MV-4-11 (cell line): ENCODE measurements at places on chromosomes 4 and X.

DNA sequence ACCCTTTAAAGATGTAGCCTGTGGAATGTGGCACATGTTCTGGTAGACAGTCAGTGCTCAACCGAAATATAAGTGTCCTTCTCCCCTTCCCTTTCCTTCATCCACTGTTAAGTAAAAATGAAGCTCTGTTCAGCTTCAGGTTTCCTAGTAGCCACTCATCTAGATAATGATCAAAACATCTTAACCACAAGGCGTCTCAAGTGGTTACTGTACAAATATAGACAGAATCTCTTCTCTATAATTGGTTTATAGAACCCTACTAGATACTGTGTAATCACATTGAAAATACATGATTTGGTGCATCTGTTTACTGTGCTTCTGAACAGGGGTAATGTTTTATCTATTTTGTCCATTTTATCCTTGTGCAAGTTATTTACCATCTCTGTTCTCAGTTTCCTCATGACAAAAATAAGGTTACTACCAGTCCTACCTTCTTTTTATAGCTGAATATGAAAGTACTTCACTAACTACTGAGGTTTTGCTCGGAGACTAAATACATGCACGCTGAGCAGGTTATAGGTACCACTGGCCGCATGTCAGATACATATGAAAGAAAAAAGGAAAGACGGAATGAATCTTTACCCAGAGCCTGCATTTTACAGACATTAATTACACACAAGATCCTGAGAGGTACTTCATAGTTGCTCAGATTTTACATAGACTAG, 20.3 kb upstream of the SLC25A4 start:
- no peak for DNase-seq

DNA sequence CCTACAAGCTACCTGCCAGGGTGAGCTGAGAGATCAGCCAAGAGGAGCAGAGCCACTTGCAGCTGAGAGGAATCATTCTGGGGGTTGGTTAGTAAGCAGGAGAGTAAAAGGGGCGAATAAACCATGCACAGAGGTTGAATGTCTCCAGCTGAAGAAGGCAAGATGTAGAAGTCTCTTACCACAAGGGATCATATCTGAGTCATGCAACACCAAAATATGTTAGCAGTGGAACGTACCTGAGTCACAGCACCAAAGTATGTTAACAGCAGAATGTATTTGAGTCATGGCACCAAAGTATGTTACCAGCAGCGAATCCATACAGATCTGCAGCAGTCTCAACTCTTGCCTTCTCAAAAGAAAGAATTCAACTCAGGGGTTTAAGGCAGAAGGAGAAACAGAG, 29.9 kb downstream of the C4orf51 start:
- no peak for DNase-seq

DNA sequence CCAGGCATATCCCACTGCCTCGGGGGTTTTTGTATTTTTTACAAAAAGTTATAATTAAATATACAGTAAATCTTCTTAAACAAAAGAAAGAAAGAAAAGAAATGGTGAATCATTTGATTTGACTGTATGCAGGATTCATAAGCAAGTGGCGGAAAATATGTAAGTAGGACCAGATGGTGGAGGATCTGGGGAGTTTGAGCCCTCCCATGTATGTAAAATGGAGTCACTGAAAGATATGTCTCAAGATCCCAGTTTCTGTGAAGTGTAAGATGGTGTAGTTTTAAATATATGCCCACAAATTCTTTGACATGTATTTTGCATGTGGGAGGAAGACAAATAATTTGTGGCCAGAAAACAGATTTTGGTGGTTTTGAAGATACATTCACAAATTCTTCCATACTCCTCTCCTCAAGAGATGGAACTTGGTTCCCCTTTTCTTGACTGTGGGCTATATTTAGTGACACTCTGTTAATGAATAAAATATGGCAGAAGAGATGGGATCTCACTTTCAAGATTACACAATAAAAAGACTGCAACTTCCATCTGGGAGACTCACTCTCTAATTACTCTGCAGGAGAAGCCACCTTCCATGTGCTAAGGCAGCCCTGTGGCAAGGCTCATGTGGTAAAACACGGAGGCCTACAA, 133.6 kb upstream of the S100G start:
- DNase-seq, result peak; percentile 80

GRCh38 chr4:53189011-53189410, 176.8 kb downstream of the SCFD2 start:
- no peak for DNase-seq

DNA sequence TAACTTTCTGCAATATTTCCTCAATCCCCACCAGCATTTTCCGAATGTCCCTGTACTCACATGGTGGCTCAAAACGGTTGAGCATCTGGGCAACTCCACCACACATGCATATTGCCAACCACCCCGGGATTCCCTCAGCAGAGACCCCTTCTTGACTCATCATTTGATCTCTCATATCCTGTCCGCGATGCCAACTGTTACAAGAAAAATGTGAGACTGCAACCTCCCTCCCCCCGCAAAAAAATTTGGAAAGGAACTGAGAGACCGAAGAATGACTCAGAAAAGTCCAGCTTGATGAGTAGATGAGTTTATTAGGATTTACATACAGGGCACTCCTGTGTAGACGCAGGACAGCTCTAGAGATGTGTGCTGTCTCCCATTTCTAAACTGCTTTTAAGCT, 561.4 kb downstream of the ZIC3 start:
- DNase-seq, result no peak

DNA sequence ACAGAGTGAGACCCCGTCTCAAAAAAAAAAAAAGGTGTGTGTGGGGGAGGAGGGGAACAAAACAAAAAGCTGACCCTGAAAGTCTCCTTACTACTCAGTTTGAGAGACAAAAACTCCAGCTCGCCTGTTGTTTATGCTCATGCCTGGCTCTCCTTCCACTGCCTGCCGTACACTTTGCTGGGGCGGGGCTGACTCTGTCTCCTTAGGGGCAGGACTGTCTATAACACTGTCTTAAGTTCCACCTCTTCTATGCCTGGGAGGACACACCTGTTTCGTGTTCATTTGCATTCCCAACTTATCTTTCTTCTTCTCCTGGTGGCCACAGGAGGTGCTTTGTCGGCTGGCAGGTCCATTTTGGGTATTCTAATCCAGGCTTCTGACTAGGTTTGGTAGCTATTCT, 81.4 kb downstream of the MTNR1A start:
- DNase-seq, result no peak

DNA sequence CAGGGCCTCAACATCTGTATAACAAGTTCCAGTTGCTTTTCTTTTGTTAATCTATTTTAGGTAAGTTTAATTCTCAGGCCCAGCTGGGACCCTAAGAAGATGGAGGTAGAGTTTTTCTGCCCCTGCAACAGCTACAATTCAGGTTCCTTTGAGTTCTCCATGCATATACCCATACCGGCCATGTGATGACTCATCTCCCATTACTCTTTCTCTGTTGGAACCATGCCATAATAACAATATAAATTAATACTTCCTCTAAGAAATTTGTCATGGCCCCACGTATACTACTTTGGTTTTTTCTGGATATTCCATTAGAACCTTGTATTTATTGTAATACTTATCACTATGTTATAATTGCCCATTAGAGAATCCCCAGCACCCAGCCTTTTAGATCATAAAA, 1.3 kb upstream of the INTU start:
- no peak for DNase-seq

DNA sequence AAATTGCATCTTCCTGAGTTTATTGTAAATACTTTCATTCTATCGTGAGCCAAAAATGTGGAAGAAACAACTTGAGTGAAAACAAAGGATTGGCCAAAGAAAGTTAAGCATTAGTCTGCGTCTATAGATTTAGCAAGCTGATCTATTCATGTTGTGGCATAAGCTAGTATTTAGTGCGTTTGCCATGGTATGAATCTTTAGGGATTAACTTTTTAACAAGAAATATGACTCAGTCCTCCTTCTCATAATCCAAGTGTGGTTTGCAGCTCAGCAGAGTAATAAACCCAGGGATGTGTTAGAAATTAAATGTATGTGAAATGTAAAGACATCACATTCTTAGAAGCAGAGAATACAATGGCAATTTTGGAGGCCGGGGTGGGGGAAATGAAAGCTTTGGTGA, 1110.9 kb downstream of the NLGN4X start:
- peak; percentile 42 for DNase-seq

DNA sequence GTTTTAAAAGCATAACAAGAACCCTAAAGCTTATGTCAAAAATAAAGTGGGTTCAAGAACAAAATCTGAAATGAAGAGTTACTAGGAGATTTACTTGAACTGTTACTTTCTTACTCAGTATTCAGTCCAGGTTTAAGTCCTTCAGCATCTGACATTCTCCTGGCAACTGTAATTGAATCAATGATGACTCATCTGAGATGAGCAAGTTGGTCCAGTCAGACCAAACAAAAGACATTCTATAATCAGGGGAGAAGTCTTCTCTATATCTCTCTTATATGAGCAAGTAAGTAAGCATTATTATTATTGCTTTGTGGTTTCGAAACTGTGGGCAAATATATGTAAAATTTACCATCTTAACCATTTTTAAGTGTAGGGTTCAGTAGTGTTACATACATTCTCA, 34.6 kb downstream of the MAP9 start:
- no peak for DNase-seq

GRCh38 chrX:48003758-48004457, at the start of gene ZNF182:
TSS of gene ZNF182 (minus strand) at chrX:48003989. CDS start at chrX:48002609, 1,380 bp downstream.
- DNase-seq, result peak; percentile 92

GRCh38 chr4:92045718-92046117, 258.0 kb upstream of the GRID2 start:
- DNase-seq, result no peak

DNA sequence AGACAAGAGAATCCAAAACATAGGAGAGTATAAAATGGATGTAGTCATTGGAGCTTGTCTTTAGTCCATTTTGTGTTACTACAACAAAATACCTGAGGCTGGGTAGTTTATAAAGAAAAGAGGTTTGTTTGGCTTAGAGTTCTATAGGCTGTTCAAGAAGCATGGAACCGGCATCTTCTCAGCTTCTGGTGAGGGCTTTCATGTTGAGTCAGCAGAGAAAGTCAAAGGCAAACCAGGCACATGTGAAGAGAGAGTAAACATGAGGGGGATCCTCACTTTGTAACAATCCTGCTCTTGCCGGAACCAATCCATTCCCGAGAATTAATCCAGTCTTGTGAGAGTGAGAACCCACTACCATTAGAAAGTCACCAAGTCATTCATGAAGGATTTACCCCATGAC, 8.1 kb upstream of the HCCS start:
- DNase-seq, result no peak

GRCh38 chr4:87270144-87270543, 49.7 kb upstream of the KLHL8 start:
- DNase-seq, result peak; percentile 57

DNA sequence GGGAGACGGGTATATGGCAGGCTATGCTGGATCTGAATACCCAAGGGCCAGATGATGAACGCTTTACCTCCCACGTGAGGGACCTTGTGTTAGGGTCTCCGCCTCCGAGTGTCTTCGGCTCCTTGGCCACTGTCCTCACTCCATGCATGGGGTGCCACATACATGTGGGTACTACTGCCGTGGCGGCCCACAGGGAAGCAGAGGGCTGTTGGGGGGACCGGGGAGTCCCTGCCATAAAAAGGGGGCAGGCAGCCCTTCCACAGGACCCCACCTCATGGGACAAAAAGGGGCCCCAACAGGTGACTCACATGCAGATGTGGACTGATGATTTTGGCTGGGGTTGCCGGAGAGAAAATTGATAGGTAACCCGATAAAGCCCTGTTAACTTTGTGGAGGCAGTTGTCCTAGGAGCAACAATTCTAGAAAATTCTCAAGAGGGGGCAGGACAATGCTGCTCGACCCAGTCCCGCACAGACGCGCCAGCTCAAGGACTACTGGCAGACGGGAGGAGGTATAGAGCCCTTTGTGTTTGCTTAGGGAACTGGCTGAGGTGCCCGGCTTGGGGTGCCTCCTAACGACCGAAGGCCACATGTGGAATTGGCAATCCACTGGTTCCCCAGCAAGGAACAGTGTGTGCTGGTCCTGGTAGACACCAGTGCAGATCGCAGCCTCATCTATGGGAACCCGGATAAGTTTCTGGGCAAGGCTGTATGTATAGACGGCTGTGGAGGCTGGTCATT, 695.7 kb upstream of the AGA start:
- no peak for DNase-seq

GRCh38 chrX:153455571-153455970, 9.7 kb upstream of the TREX2 start:
- DNase-seq, result no peak

GRCh38 chr4:183164963-183165362, 65.9 kb downstream of the WWC2 start:
- no peak for DNase-seq

- DNase-seq, result peak; percentile 51
Observed at GRCh38 chrX:129782706-129783105, 3.0 kb downstream of the SASH3 start.

- no peak for DNase-seq
Observed at GRCh38 chr4:137635601-137636000, 103.3 kb upstream of the PCDH18 start.

DNA sequence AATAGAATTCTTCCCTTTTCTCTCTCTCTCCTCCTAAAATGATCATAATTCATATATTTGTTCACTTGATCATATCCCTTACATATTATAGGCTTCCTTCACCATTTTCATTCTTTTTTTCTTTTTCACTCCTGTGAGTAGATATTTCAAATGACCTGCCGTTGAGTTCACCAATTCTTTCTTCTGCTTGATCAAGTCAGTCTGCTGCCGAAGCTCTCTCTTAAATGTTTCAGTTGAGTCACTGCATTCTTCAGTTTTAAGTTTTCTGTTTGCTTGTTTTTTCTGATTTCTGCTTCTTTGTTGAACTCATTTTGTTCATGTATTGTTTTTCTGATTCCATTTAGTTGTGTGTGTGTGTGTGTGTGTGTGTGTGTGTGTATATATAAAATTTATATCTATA, 354.3 kb downstream of the GPAT3 start:
- DNase-seq, result no peak

DNA sequence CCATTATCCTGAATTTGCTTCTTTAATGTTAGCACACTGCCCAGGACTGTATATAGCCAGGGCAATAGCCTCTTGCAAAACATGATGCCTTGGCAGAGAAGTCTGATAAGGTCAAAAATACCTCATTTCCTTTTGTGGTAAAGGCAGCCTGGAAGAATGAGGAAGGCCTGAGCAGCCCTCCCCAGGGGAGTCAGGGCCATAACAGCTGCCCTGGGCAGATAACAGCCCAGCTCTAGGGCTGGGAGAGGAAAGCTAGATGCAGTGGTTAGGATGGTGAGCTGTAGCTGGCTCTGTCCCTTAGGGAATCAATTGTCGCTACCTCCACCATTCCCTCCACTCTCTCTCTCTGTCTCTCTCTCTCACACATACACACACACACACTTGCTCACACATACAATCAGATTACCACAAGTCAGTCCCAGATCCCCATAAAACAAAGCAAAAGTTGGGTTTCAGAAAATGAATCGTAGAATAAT, 29.2 kb downstream of the EFHC2 start:
- DNase-seq, result peak; percentile 89

- no peak for DNase-seq
Observed at GRCh38 chr4:157246964-157247363, 26.4 kb downstream of the GRIA2 start.

- no peak for DNase-seq
Observed at GRCh38 chrX:107556967-107557366, 71.3 kb upstream of the PRPS1 start.

GRCh38 chr4:152661649-152662048, 18.1 kb downstream of the TMEM154 start:
- DNase-seq, result no peak
